Left colon (tissue), 2 donors: ENCODE measurements at places on chromosomes 3 and 15. TPM values are rescaled to one million over a fixed set of nuclear protein-coding genes. Genes with fewer than 3 reads are reported as not detected.

The CLEC3B gene
- 19.2 TPM for total RNA-seq

The GOLGA8N gene
- 3.9 TPM for total RNA-seq

The STRIT1 gene
- not detected for total RNA-seq

The SLITRK3 gene
- total RNA-seq, result 0.21 TPM

The LCTL gene
- total RNA-seq, result not detected

The TRAT1 gene
- 1.3 TPM for total RNA-seq

The SCG5 gene
- 4.9 TPM for total RNA-seq

The CYP8B1 gene
- total RNA-seq, result not detected

The C2CD4A gene
- total RNA-seq, result 0.22 TPM

The SNTN gene
- total RNA-seq, result 0.39 TPM

The TMEM202 gene
- not detected for total RNA-seq
